Nucleus accumbens (tissue), 56 donors: ENCODE measurements at places on chromosomes 2 and 18.

DNA sequence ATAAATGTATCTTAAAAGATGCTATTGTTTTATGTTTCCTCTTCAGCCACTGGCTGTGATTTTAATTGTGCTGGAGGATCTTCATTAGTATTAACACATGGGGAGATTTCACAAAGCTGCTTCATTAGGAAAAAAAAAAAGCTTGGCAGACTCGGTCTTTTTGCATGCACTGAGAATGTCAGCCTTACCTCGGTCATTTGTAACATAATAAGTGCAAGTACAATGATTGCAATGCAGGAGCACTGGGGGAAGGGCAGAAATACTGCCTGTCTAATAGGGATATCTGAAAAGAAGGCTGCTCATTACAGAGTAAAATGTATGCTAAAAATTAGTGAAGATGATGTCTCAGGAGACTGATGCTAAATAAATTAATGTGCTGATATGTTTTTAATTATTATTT lies 1.3 kb upstream of the BAZ2B start:
- no peak for DNase-seq

DNA sequence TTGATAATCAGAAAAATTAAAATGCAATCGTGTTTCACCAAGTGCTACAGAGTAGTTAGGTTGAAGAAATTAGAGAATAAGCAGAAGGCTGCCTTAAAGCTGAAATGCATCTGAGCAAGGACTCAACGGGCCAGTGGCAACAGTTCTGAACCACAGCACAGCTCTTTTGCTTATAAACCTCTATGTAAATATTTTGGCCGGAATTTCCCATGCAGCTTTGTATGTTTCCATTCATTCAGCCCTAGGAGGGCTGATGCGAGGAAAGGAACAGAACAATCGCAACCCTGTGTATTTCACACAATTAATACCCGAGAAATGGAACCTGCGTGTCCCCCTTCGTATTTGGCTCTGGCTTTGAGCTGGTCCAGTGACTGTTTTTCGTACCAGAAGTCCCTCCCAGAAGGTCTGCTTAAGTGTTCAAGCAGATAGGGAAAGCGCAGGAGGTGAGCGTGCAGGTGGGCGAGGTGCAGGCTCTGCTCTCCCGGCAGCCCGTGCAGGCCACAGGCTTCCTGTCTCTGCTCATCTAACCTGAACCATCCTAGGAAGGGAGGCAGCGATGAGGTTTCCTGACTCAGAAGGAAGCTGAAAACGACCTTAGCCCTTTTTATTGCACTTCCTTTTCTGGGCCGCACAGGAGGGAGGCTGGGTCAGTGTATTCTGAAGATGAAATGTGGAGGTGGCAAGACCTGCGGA lies 67.3 kb downstream of the ASB1 start:
- no peak for DNase-seq

DNA sequence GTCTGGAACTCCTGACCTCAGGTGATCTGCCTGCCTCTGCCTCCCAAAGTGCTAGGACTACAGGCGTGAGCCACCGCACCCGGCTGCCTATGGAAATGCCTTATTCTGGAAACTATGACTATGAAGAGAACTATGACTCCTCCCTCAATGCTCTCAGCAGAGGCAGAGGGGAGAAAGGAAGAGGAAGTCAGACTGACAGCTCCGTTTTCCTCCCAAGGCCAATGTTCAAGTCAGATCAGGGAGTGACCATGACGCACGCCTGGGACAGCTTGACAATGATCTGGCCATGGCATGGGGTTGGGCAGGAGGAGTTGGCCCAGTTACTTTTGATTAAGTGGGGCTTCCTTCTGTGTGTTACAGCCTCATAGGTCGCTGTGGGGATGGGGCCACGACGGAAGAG lies 44.3 kb upstream of the MRPL33 start:
- no peak for DNase-seq

- no peak for DNase-seq
These were observed 14.0 kb downstream of the ARMC9 start for GRCh38 chr2:231212329-231212845.

DNA sequence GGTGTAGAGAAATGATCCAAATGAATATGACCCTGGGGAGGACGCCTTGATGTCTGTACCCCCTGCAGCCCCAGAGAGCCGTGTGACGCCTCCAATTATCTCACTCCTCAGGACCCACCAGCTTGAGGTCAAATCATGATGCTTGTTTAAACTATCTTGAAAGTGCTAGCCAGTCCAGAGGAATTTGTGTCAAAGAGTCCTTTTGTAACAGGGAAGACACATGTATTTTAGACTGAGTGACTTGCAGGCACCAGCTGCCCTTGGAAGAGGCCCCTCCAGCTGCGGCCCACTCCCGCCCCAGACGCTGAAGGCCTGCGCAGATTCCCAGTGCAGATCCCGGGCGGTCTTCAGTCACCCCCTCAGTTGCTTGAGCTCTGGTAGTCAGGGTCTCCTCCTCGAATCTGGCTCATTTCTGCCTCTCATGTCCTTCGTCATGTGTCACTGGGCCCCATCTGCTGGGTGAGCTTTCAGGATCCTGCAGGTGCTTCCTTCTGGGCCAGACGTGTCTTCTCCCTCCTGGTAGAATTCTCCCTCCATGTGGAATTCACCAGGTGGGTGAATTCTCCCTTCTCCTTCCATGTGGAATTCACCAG lies 77.4 kb downstream of the RNF144A start:
- no peak for DNase-seq

GRCh38 chr18:47403317-47403716 lies 151.9 kb upstream of the SKOR2 start:
- no peak for DNase-seq

- no peak for DNase-seq
These were observed 78.1 kb downstream of the ZNF516 start for GRCh38 chr18:76416911-76417310.

GRCh38 chr2:50402654-50402960 lies 629.3 kb downstream of the NRXN1 start:
- DNase-seq: no peak

DNA sequence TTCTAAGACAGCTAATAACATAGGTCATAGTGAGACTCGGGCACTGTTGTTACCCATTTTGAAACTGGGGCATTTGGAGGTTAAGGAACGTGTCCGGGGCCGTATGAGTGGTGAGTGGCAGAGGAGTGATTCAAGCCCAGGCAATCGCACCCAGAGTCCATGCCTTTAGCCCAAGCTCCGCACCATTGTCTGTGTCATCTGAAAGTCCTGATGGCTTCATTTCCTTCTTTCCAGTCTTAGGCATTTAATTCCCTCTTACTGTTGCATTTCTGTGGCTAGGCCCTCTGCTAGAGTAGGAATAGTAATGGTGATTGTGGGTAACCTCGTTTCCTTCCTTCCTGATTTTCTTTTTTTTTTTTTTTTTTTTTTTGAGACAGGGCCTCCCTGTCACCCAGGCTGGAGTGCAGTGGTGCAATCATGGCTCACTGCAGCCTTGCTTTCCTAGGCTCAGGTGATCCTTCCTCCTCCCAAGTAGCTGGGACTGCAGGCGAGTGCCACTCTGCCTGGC lies 49.8 kb upstream of the ASB1 start:
- DNase-seq: no peak

- peak; percentile 10 for DNase-seq
These were observed 53.7 kb upstream of the ARL4C start for GRCh38 chr2:234550511-234551107.

DNA sequence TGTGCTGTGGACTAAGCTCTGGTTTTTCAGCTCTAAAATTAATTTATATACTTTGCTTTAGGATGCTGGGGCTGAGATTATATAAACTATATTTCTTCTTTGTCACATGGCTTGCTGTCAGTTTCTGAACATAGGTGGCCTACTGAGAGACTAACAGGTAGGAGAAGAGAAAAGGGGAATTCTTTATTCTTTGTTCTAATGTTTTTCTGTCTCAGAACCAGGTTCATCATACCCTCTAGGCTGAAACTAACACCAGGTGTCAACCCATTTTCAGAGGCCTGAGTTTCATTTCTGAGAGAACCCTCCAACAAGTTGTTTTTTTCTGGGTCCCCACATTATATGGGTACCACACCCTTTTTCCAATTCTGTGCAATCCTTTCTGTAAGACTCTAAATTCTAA lies 843.6 kb downstream of the TRIB2 start:
- no peak for DNase-seq

DNA sequence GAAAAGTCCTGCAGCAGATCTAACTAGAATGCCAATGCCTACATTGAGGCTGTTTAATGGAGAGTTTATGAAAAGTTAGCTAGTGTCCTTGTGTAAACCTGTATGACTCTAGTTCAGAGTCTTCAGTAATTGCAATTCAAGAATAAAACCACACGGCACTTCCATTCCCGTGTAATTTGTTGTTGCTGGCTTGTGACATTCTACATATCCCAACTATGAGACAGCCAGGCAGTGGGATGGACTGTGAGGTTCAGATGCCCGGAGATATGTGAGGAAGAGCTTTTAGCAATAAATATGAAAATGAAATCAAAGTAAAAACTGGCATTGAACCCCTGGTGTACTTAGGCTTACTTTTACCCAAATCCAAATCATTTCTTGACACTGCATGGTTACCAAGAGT lies 263.4 kb downstream of the NEDD4L start:
- DNase-seq: no peak

DNA sequence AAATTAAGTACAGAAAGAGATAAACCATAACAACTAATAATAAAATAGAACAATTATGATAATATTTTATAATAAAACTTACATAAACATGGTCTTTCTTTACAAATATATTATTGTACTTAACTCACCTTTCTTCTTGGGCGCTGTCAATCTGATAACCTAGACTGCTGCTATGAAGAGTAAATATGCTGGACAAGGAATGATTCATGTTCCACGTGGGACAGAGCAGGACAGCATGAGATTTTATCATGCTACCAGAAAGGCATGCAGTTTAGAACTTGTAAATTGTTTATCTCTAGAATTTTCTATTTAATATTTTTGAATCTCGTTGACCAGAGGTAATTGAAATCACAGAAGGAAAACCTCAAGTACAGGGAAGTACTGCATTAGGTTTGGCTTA lies 210.7 kb downstream of the ANKRD30B start:
- DNase-seq: no peak

GRCh38 chr2:147450661-147451510 lies 393.9 kb upstream of the ACVR2A start:
- DNase-seq: no peak

DNA sequence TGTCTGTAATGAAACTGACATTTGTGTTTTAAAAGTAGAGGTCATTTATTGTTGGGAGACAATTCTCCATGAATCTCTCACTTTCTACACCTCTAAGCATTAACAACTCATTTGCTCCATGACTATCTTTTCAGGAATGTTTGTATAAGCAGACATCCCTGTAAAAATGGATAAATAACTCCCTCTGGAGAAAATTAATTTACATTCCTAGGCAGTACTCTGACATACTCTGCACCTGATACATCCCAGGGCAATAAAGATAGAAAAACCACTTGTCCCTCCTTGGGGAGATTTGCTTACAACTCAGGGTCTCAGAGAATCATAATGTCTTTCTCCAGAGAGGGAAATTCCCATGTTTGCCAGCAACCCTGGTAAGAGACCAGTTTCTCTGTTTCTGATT lies 1037.7 kb upstream of the SLC39A10 start:
- no peak for DNase-seq
